ENCODE measurements at places on chromosomes 2 and 18.

DNA sequence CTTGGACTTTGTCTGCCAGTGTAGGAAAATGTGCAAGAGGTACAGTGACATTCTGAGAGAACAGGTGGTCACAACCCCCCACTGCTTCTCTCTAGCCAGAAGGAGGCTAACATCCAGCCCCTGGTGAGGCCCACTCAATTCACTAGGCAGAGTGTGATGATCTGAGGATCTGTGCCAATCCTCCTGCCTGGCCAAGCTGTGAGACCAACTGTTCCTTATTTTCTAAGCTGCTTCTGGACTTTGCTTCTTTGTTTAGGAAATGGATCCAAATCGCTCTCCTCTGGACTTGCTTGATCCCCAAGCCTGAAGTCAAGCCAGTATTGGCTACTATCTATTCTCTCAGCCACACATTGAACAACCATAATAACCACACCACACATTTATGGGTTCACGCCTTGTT is 202.8 kb downstream of the PIK3C3 start:
- no peak for DNase-seq

DNA sequence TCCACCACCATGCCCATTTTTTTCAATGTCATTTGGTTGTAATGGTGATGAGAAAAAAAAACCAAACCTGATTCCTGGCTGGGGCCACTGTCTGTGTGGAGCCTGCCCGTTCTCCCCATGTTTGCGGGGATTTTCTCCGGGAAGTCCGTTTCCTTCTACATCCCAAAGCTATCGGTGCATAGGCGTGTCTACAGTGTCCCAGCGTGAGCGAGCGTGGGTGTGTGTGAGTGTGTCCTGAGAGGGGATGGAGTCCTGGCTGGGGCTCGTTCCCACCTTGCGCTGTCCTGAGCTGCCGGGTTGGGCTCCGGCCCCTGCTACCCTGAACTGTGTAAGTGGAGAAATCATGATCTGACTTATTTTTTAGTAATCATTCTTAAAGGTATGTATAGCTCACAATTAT is 7.3 kb upstream of the ZAP70 start:
- no peak for DNase-seq

GRCh38 chr18:42045346-42045745 is 90.3 kb downstream of the PIK3C3 start:
- DNase-seq, result no peak

GRCh38 chr2:219416235-219416602 is 2.0 kb upstream of the DES start:
- DNase-seq, result no peak

DNA sequence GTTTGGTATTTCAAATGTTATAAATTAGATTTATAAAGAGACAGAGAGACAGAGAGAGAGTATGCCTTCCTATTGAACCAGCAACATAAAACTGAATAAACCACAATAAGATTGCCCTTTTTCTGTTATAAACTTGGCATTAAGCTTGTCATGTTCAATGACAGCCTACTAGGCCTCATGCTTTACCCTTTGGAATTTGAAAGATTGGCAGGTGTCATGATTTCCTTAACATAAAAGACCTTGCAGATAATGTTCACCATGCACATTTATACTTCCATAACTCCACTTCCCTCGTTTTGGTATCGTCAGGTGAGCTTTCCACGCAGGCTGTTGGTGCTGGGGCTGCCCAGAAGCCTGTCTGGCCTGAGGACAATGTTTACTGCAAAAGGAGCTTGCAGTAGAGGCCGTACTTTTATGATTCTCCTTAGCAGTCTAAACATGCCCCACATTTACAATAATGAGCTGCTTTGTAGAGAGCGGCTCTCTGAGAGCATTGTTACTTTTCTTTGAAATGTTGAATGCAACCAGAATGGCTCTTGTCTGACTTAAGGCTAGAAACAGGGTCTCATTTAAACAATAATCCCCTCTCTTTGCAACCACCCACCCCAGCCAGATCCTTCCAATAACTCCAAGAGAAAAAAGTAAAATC is 379.1 kb upstream of the ATP5MC3 start:
- DNase-seq, result no peak

DNA sequence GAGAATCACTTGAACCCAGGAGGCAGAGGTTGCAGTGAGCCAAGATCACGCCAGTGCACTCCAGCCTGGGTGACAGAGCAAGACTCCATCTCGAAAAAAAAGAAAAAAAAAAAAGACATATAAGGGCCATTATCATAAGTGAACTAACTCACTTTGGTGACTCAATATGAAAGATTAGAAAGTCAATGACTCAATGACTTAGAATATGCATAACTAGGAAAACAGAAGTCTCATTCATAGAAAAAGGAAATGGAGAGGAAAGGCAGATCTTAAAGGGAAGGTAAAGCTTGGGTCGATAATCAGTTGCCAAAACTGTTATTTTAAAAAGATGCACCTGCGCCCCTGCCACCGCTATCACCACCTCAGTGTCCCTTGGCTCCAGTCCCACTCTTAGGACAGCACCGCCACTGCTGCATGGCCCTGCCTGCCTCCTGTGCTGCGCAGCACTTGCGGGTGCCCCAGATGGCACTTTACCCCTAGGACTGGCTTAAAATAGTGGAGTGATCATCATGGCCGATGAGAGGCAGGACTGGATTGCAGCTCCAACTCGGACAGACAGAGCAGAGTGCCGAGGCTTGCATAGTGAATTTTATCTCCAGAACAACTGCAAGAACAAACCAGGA is 54.7 kb downstream of the INO80D start:
- DNase-seq, result no peak

DNA sequence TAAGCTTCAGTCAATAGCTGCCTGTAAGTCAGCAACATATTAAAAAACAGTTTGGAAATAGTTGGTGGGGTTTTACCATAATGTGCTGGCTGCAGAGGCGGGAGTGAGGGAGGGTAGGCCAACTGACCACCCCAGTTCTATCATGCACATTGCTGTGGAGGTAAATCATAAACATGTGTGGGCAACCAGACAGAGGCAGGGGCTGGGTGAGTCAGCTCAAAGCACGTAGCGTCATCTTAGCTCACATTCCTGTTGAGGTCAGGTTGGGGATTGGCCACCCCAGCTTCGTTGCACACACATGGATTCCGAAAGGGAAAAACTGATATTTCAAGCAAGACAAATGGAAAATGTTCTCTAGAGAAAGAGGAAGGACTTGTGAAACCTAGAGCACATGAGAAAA is 19.5 kb downstream of the GPR45 start:
- no peak for DNase-seq

GRCh38 chr2:26326514-26326913 is 19.4 kb upstream of the SELENOI start:
- DNase-seq, result no peak

GRCh38 chr18:23401400-23402347 is 51.4 kb upstream of the RIOK3 start:
- no peak for DNase-seq

- no peak for DNase-seq
Measured at GRCh38 chr2:70173520-70173919, 17.3 kb downstream of the C2orf42 start.

GRCh38 chr2:25664183-25664964 is 9.0 kb downstream of the DTNB start:
- DNase-seq, result peak; percentile 40

- DNase-seq, result peak; percentile 79
Measured at GRCh38 chr2:172103471-172104272, 972 bp upstream of the DLX2 start.

- no peak for DNase-seq
Measured at GRCh38 chr2:79112269-79112668, 8.0 kb upstream of the REG1A start.

GRCh38 chr2:168694173-168694572 is 108.3 kb upstream of the NOSTRIN start:
- no peak for DNase-seq

GRCh38 chr2:113834051-113834730 is 55.7 kb upstream of the ACTR3 start:
- DNase-seq, result no peak

- DNase-seq, result no peak
Measured at GRCh38 chr2:47061944-47062678, 93.0 kb downstream of the STPG4 start.

- DNase-seq, result peak; percentile 72
Measured at GRCh38 chr2:113080134-113080533, 12.4 kb downstream of the IL1F10 start.

- DNase-seq, result no peak
Measured at GRCh38 chr18:48324651-48325050, 84.5 kb downstream of the ZBTB7C start.

GRCh38 chr18:4549164-4549872 is 94.2 kb upstream of the DLGAP1 start:
- no peak for DNase-seq

GRCh38 chr2:230068651-230069055 is at the start of gene SLC16A14:
Gene SLC16A14 (minus strand): TSS chr2:230068924. CDS start chr2:230059352, 9,572 bp downstream.
- peak; percentile 26 for DNase-seq

- DNase-seq, result no peak
Measured at GRCh38 chr2:33342171-33342570, 134.3 kb upstream of the RASGRP3 start.

- no peak for DNase-seq
Measured at GRCh38 chr2:168033966-168034365, 213.4 kb downstream of the STK39 start.

GRCh38 chr2:33265584-33266338 is 210.7 kb upstream of the RASGRP3 start:
- no peak for DNase-seq

DNA sequence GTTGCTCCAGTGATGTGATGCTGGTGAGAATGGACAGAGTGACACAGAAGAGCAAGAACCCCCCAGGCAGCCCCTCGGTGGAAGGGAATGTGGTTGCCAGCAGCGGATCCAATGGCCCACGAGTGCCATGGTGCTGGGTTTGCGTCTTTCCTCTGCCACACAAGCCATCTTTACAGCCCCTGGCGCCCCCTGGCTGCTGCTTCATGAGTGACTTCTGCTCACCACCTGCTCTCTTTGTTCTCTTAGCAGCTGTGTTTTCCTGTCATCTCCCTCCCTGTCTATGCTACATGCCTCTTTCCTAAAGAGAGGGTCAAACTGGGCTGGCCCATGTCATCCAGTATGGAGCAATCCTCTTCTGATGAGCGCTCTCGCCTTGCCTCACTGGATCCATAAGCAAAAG is 300.0 kb upstream of the SMIM21 start:
- DNase-seq, result peak; percentile 62

GRCh38 chr2:233711312-233712008 is 1.2 kb upstream of the UGT1A5 start:
- peak; percentile 78 for DNase-seq

DNA sequence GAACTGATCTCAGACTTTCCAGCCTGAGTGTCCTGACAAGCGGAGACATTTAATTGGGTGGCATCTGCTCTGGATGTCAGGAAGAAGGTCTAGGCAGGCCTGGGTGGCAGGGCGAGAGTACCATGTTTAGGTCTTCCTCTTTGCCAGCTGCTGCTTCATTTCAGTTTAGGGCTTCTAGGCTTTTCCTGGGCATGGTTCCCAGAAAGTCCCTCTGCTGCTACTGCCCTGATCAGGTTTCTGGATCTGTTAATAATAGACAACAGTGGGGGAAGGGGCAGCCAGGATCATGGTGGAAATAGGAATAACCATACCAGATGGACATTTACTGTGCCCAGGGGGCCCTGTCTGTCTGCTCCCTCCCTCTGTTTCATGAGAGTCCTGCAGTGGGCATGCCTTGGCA is 2.3 kb upstream of the PLCD4 start:
- no peak for DNase-seq

All from activated CD4-positive, alpha-beta T cell treated with anti-CD3 and anti-CD28 coated beads for 48 hours (primary cell).